GM12891 (cell line): ENCODE measurements at places on chromosomes 5 and 9.

DNA sequence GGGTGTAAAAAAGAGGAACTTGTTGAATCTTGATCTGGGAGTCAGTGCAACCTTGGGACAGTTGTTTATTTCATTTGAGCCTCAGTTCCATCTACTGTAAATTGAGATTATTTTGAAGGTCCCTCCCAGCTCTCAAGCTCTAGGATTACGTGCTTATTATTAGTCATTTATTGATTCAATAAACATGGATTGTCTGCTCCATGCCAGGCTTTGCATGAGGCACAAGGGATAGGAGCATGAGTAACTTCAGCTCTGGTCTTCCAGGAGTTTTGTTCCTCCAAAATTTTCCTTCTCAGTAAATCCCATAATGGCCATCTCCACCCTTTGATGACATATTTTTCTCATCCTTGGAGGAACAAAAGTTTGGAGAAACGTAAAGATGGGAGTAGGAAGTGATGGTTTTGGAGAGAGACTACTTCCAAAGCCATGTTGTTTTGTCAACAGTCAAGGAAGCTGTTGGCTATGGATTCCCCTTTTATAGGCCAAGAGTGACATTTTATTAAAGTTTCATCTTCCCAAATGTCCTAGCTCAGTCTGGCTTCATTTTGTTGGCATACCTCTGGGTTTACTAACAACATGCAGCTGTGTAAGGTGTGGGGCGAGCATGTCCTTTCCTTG, 244.6 kb downstream of the DMRT2 start:
- DNase-seq: no peak

GRCh38 chr9:2299156-2299842, 284.2 kb downstream of the SMARCA2 start:
- DNase-seq: no peak

DNA sequence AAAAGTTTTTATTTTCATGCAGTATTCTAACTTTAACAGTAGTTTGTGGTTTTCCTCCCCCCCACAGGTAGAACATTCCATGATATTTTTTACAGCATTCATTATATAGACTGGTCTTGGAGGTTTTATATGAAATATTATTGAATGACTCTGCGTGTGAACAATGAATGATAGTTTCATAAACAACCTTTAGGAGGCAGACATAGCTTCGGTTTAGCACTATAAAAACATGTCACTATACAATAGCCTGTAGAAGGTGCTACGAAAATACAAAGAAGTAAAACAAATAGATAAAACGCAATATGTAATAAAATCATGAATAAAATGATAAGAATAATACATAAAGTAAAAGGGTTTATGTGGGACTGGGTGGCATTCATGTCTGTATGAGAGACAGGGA, 8.5 kb downstream of the KLF4 start:
- DNase-seq: no peak

- DNase-seq: no peak
Observed at GRCh38 chr5:33410221-33410620, 30.5 kb upstream of the TARS1 start.

- no peak for DNase-seq
Observed at GRCh38 chr9:96040591-96041461, 165.3 kb downstream of the ERCC6L2 start.

DNA sequence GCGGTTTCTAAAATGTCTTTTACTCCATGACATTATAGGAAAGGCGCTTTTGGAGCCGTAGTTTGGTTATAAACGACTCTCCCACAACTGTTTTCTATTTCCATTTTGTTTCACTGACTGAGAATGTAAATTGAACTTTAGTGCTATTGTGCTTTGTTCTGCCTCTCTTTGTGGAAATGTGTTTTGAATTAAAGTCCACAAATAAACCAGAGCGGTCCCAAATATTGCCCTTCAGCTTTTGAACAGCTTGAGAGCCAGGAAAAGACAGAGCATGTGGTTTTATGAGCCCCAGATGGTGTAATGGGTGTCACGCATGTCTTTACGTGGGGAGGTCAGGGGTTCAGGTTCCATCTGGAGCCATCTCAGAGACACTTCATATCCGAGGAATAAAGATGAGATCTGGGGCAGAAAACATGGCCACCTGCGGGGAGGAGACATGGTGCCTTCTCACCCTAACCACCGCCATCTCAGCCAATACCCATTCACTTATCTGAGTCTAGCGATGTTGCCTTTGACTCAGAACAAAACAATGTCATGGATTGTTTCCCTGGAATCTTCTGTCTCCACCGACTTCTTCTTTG, 42.5 kb upstream of the ROR2 start:
- DNase-seq: no peak

DNA sequence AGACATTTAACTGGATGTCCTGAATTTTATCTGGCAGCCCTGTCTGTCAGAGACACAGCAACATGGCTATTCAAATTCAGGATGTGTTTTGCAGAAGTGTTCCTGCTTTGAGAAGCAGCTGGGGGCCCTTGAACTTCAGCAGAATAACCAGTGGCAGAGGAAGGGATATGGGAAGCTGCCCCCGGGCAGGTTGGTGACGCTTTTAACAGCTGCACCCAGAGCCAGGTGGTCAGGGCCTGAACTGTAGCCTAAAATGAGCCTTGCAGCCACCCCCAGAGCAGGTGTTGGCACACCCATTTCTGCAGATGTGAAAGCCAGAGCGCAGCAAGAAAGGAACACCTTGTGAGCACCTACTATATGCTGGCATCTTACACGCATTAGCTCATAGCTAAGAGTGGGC, 128.7 kb upstream of the BOD1 start:
- DNase-seq: no peak

- no peak for DNase-seq
Observed at GRCh38 chr5:74336297-74336696, 304.2 kb downstream of the ENC1 start.

- DNase-seq: no peak
Observed at GRCh38 chr9:78549711-78550110, 252.8 kb downstream of the PSAT1 start.

DNA sequence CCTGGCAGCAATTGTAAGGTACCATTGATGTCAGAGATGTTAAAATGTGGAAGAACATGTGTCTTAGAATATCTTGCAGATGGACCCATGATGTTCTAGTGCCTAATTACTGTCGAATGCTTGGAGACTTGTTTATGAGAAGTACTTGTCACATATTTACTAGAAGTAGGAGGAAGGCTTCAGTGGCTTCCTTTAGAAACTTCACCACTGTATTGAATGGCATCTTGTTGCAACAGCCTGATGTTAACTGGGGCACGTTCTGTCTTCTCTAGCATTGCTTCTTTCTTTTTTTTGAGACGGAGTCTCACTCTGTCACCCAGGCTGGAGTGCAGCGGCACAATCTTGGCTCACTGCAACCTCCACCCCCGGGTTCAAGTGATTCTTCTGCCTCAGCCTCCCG, 16.5 kb downstream of the UGCG start:
- no peak for DNase-seq

DNA sequence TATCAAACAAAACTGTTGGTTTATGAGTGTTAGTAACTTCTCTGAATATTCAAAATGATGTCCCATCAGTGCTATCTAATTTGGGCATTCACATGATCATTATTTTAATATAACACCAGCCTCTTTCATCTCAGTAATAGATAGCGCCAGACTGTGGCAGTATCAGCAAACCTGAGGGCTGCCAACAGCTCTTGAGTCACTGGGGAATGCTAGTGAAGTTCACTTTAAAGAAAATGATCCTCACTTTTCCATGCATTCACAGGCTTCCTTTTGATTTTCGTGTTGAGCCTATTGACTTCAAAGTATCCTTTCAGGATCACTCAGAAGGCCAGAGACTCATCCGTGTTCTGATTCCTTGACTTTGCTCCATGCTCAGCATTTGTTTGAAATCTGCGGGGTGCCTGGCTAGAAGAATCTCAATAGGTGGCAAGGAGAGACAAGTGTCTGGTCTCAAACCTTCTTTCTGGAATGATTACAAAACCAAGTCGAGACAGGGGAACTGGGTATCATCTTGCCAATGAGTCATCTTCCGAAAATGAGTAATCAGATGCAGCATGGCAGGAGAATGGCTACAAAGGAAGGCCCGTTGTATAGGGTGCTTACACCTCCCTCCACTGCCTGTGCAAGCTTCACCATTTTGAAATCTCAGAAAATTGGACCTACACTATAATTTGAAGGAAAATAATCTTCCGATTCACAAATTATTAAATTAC, 509.1 kb downstream of the RASEF start:
- DNase-seq: no peak

- DNase-seq: no peak
Observed at GRCh38 chr5:112434641-112435040, 15.6 kb upstream of the EPB41L4A start.

DNA sequence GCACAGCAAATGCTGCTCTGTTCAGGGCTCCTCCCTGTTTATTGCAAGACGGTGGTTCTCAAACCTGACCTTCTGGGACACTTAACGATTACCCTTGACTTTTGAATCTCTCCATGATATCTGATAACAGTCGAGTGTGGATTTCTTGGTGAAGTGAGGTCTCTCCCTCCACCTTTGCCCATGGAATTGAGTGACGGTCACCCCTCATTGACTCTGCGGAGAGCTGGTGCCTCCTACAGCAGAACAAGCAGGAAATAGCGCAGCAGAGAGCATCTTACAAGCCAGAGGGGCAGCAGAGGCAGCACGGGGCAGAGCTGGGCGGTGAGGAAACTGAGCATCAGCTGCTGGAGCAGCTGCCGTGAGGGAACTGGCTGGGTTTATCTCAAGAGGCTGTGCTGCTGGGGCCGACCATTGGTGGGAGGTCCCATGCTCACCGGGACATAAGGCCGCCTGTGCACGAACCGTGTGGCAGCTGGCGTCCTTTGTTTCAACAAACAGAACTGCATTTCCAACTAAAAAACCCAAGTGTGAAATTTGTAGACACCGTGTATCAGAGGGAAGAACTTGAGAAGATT, 189.8 kb downstream of the MTRR start:
- no peak for DNase-seq

GRCh38 chr5:93417490-93417889, 163.5 kb downstream of the NR2F1-AS1 start:
- DNase-seq: no peak

DNA sequence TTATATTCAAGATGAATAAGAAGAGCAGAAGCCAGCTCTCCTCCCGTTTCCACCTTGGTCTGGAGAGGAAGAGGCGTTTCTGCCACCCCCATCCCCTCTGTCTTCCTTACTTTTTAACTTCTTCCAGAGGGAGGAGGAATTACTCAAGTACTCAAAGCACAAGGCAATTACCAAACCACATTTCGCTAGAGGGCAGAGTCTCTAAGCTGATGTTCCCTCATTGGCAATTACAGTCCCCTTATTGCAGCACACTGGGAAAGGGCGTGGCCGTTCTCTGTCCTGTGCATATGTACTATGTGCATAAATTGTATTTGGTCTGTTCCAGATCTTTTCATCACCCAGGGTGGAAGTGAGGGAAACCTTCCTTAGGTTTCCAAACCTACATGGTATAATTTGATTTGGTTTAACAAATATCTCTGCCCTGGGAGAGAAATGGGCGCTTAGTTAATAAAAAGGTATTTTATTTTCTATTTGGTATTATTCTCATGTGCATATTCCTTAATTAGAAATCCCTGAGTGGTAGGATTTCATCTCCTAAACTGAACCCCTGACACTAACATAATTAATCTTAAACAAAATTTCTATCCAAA, 29.8 kb upstream of the ALDOB start:
- DNase-seq: no peak

- DNase-seq: no peak
Observed at GRCh38 chr5:128378196-128378595, 159.8 kb downstream of the FBN2 start.

DNA sequence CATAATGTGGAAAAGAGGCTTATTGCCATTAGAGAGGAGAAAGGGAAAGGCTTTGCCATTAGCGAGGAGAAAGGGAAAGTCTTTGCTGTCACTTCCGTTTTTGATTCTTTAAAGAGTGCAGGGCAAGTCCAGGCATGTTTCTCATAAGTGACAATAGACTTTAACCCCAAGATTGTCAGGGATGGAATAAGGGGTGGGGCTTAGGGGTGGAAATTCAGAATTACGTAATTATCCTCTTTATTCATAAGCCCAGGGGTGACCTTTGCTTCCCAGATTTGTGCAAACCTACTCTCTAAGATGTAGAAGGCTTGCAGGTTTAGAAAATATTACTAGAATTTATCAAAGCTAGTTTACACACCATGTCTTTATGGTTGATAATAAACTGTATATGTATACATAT, 2.3 kb upstream of the PLK2 start:
- no peak for DNase-seq

GRCh38 chr9:134461426-134461982, 135.2 kb downstream of the RXRA start:
- DNase-seq: no peak

DNA sequence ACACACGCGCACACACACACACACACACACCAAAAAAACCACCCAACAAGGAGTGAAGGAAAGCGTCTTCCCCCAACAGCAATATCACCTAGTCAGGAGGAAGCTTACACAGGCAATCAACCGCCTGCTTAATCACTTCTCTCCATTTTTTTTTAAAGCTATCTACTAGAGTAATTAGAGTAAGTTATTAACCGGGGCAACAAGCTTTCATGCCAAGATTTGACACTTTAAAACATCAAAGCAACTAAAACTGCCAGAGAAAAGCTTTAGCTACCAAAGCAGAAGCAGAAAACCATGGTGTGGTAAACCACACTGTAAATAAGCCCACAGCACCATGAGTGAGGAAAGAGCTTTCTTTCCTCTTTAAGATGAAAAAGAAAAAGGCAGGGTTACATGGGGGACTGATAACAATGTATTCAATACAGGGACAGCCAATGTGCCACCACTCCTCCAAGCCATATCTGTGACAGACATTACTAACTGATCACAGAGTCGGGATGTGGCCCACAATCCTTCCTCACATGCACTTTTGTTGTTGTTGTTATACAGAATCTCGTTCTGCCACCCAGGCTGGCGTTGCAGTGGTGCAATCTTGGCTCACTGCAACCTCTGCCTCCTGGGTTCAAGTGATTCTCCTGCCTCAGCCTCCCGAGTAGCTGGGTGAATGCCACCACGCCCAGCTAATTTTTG, 282.1 kb downstream of the CRB2 start:
- DNase-seq: no peak

DNA sequence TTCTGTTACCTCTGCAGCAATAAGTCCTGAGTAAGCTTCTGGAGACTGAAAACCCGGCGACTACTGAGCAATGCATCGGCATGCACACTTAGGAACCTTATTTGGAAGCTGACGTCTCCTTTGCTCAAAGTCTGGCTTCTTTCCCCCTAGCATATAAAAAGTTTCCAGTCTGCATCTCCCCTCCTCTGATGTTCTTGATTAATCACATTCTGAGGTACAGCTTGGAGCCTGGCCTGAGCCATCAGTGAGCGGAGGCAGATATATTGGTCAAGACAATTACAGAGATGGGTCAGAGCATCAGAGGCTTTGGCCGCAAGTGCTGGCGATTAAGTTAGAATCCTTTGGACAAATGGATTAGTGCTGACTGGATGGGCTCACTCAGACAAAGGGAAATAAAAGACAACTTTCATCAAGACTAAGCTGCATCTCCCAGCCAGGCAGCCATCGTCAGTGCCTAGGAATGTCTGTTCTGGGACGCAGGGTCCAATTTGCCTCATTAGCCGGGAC, 140.7 kb downstream of the MTX3 start:
- DNase-seq: no peak
